ENCODE measurements at places on chromosomes 12 and 14.

DNA sequence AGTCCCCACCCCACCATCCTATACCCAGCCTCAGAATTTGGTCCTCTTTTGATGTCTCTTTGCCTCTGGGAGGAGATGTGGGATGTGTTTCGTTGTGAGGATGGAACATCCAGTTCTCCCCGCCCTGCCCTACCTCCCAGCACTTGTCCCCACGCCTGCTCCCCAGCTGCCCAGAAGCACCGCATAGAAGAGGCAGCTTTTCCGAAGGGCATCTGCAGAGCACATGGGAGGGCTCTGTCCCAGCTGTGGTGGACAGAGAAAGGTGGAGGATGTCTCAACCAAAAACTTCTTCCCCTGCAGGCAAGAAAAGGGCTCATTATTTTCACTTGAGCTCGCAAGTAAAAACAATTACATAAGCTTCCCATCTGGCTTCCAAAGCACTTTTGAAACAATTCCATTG lies 302.6 kb downstream of the PCNX1 start:
- DNase-seq: no peak

DNA sequence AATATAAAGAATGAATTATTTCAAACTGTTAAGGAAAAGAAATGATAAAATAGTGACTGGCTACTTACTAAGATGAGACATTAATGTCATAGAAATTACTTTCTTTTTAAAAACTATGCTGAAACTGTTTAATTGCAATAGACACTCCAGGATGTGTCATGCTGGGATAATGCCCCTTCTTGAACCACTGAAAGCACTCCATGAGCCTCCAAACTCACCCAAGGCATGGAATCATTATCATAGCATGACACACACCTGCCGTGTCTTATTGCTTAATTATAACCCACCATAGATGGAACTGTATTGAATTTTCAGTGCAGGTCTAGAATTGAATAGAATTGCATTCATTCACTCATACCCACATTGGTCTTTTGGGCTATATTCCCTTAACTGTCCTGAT lies 4.3 kb downstream of the MBIP start:
- DNase-seq: no peak

DNA sequence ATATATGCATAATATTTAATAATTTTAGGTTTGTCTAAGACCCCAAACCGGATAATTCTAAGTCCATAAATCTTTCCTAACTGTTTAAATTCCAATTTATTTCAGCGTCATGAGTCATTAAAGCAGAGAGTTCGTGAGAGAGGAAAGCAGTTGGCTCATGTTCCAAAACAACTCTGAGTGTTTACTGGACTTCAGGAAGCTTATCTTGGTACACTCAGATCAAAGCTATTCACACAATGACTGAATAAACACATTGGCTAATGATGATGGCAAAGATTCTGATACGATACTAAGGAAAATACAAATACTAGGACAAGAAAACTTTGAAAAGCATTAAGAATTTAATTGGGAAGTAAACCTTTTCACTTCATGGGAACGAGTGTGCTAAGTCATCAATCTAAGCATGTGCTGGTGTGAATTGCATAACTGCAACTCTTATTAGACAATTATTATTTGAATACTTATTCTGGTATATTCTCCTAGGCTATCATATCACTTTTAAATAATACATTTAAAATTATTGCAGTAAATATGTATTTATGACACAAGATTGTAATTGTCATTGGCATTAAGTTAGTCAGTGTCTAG lies 34.8 kb upstream of the CLEC14A start:
- peak; percentile 75 for DNase-seq

DNA sequence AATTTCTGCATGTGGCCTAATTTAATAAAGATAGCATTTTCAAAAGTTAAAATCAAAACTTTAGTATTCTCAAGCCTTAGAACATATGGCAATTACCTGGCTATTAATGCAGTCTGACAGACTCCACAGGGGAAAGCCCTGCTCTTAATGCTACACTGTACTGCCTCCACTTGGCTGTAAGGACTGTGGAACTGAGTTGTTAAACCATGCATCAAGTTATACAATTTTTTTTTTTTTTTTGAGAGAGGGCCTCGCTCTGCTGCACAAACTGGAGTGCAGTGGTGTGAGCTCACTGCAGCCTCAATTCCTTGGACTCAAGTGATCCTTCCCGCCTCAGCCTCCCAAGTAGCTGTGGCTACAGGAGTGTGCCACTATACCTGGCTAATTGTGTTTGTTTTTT lies 19.0 kb upstream of the NDUFA12 start:
- no peak for DNase-seq

GRCh38 chr12:388012-388411 lies 1.1 kb downstream of the KDM5A start:
- no peak for DNase-seq

- no peak for DNase-seq
Observed at GRCh38 chr14:50407111-50407812, 10.6 kb upstream of the CDKL1 start.

DNA sequence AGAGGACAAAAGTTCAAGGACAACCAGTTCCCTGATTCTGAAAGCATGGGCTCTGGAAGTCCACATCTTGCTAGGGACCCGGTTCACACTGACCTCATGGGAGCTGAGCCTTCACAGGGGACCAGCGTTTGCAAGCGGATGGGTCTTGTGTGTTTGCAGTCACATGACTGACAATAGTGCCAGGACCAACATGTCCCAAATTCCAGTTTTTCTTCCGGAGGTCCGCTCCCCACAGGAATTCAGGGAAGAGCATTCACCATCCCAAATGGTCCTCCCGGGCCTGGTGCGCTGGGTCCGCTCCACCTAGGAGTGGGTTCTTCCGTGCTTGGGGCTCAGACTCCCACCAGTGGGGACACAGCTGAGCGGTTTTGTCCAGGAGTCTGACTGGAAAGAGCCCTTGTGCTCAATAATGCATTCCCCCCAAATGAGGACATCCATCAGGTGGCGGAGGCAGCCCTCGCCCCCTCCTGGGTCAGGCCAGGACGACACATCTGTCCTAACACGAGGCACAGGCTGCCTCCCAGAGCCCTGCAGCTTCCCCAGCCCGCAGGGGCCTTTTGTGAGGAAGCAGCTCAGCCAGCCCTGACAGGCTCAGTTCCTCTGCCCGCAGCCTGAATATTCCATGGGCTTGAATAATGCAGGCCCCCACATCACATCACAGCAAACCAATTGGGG lies 91.8 kb upstream of the BCL11B start:
- DNase-seq: no peak

- no peak for DNase-seq
Observed at GRCh38 chr12:118760623-118761022, 220.7 kb upstream of the SRRM4 start.

DNA sequence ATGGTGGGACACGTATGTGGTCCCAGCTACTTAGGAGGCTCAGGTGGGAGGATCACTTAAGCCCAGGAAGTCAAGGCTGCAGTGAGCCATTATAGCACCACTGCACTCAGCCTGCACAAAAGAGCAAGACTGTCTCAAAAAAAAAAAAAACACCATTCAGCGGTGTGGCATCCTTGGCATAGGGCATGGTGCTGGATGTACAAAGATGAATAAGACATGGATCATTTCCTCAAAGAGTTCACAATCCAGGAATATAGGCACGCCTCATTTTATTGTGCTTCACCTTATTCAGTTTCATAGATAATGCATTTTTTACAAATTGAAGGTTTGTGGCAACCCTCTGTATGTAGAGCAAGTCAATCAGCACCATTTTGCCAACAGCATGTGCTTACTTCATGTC lies 6.4 kb downstream of the CINP start:
- DNase-seq: no peak

- no peak for DNase-seq
Observed at GRCh38 chr12:70459786-70460185, 93.7 kb downstream of the KCNMB4 start.

DNA sequence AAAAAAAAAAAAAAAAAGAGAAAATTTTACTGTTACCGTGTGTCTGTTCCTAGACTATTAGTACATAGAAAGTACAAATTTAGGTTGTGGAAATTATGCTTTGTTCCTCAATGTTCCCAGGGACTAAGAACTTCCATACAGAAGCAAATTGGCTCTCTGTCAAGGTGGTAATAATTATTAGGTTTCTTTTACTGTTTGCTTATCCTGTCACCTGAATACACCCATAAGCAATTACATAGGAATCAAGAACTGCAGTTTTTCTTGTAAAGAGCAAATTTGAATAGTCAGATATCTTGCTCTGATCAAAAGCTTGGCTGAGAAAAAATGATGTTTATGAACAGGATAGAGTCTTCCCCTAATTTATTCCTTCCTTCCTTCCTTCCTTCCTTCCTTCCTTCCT lies 191.2 kb downstream of the AEBP2 start:
- DNase-seq: no peak

GRCh38 chr14:21509432-21510143 lies 1.6 kb downstream of the METTL3 start:
- no peak for DNase-seq

DNA sequence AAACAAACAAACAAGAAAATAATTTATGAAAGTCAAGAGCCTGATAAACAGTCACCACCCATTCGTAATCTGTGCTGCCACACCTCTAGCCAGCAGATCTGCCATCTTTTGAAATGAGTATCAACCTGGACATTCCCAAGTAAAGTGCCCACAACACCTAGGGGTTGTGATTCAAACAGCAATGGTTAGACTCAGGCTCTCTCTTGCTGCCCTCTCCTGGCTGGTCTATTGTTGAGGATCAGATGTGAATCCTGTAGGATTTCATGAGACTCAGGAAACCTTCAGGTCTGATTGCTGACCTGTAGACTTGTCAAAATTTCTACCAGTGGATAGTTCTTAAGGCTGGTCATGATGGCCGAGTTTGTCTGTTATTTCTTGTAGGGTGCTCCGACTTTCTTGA lies 26.8 kb downstream of the DGLUCY start:
- no peak for DNase-seq

DNA sequence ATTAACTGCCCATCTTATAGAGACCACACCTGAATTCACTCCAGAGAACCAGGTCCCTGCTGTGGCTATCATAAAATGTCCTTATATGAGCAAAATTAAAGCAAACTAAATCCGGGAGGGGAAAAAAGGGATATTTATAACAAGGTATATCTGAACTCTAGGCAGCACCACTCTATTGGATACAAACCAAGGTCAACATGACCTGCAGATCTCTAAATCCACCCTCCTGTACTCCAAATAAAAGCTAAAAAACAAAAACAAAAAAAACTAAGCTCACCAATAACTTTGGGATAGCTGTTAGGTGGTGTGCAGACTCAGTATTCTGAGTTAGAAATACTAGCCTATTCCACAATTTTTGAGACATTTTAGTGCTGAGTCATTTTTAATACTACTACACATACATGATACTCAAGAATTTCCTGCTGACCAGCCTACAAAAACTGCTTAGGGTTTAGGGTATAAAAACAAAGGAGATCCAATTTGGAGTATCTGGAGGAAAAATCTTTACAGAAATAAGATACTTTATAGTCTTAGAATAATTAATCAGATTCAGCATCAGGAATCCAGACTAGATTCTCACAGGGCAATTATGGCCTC lies 46.6 kb upstream of the LTBP2 start:
- DNase-seq: no peak

GRCh38 chr12:28817524-28817923 lies 331.6 kb upstream of the FAR2 start:
- no peak for DNase-seq

- DNase-seq: no peak
Observed at GRCh38 chr14:23430723-23431085, 4.8 kb downstream of the MYH7 start.

DNA sequence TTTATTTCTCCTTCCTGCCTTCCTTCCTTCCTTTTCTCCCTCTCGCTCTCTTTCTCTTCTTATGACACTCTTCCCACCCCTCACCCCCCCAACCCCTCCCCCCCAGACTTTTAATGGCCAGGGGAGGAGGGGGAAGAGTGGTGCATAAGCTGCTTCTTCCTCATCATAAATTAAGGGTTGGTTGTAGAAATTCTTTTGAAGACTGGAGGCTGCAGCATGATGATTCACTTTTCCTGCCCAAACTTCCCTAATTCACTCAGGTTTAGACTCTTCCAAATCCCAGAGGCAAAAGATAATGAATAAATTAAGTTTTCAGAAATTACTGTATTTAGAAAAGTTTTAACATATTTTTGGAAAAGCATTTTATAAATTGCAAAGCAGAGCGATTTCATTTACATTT lies 58.2 kb downstream of the GRIP1 start:
- no peak for DNase-seq

- no peak for DNase-seq
Observed at GRCh38 chr12:99367181-99367580, 280.4 kb upstream of the GARIN6 start.

GRCh38 chr14:51498411-51499227 lies 153.1 kb upstream of the FRMD6 start:
- DNase-seq: no peak

DNA sequence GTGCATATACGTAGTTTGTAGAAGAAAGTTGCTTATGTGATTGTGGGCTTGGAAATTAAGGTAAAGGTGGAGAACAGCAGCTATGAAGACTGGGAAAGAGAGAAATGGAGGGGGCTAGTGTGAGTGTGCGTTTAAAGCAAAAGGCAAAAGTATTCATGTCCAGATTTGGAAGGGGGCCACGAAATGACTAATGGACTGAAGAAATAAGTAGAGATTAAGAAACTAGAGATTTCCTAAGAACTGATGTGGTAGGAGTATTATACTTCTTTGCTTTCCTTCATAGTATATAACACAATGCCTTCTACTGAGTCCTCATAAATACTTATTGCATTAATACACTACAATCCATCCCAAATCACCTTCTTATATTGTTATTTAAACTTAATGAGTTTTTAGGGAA lies 298.6 kb upstream of the NOVA1 start:
- DNase-seq: no peak

DNA sequence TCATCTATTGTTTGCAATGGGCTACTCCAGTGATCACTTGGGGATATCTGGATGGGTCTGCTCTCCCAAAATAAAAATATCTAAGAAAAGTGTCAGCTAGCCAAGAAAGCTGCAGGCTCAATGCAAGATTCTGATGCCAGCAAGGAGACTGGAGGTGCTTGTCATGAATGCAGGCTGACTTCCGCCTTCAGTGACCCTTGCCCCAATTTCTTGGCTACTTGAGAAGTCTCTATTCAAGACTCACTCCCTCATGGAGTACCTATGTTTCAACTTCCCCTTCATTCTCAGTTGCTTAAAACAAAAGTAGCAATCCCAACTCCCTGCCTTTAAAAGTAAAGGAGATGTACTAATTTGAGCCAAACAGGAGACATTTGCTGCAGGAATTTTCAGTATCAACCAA lies 123.9 kb downstream of the GPR65 start:
- DNase-seq: no peak

DNA sequence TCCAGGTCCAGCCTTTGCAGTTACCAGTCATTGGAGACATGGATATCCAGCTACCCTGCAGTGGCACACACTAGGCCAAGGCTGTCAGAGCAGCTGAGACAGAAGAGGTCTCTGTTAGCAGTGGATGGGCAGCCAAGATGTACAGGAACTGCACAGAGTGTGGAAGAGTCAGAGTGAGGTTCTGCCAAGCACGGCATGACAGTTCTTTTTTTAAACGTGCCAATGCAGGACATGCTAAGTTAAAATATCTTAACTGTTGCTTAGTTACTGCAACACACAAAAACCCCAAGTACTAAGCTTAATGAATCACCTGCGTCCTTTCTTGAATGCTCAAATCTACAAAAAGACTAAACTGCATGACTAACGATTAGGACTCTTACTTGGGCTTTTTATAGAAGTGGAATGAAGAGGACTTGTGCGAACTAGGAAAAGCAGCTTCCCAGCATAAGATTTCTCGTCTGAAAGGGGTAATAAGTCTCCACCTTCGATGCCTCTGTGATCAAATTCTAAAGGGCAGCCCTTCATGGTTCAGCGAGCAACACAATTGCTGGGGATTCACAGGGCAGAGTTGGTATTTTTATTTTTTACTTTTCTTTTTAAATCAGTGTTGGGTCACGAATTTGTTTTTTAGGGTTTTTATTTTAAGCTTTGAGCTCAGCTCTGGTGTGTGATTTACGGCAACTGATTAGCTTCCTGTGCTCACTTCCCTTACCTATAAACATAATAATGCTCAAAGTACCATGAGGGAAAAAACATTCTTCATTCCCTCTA lies 20.6 kb downstream of the MAPK1IP1L start:
- DNase-seq: peak; percentile 90

All from AG04449 (cell line).